NCI-H1417 (cell line): ENCODE measurements at places on chromosomes 13 and 19.

DNA sequence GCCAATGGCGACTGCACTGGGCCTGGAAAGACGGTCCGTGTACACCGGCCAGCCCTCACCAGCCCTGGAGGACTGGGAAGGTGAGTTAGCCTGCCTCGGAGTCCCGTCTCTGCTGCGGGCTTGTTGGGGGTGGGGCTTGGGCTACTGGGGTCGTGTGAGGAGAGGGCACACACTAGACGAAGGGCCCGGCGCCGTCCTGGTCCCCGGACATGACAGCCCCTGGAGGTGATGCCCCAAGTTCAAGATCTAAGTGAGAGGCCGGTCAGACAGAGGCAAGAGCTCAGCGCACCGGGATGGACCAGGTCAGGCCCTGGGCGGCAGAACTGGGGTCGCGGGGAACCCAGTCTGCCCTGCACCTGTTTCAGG is 1.6 kb downstream of the CILP2 start:
- no peak for DNase-seq

DNA sequence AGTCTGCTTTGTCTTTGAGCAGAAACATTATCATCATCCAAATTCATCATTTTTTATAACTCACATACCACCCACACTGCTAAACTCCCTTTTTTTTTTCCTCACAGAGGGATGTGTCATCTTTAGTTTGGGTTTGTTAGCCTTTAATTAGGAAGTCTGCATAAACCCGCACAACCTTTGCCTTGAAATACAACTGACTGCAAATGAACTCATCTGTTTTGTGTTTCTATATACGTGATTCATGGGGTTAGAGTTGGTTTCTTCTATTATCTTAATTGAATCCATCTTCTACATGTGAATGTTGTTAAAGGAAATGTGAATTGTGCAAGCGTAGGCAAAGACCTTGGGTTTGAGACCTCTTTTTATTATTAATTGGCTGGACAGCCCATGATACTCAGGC is 102.7 kb downstream of the SLAIN1 start:
- DNase-seq: no peak

GRCh38 chr13:42360046-42360574 is 88.2 kb downstream of the AKAP11 start:
- DNase-seq: no peak

GRCh38 chr13:98845742-98846141 is 93.3 kb upstream of the SLC15A1 start:
- no peak for DNase-seq

GRCh38 chr13:100825557-100825956 is 151.0 kb upstream of the TMTC4 start:
- no peak for DNase-seq

DNA sequence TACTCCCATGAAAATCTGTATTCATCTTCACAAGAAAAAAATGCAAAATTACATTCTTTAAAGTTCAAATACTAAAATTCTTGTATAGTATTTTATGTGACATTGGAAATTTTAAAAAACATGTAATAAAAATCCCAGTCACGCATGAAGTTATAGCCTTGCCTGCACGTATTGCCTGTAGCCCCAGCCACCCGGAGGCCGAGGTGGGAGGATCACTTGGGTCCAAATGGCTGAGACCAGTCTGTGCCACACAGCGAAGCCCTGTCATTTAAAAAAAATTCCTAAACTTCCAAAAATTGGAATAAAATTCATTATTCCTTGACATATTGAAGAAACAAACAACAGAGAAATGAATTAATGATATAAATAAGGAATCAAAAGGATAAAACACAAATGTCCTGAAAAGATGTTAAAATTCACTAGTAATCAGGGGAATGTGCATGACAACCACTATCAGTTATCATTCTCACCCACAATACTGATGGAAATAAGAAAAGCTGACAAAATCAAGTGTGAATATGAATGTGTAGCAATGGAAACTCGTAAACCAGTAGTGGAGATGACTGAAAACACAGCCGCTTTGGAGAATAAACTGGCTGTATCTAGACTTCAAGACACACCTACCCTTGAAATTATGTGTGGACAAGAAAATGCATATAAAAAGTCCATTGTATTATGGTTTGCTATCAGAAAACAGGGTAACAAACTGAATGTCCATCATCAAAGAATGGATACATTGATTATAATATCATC is 7.5 kb downstream of the CARD8 start:
- no peak for DNase-seq

DNA sequence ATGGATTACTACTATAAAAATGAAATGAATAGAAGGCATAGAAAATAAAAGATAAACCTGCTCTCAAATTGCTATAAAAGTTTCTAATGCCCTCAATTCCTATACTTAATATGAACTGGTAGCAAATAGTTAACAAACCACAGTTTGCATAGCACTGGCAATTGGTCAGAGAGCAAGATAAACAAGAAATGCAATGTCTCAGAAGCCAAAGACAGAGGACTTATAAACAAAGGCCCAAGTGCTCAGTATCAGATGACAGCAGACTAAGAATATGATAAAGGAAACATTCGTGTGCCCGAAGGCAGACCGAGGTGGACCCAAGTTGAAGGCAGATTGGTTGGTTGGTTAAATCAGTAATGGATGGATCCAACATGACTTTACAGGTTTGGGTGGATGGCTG is 50.6 kb downstream of the IPO5 start:
- no peak for DNase-seq

DNA sequence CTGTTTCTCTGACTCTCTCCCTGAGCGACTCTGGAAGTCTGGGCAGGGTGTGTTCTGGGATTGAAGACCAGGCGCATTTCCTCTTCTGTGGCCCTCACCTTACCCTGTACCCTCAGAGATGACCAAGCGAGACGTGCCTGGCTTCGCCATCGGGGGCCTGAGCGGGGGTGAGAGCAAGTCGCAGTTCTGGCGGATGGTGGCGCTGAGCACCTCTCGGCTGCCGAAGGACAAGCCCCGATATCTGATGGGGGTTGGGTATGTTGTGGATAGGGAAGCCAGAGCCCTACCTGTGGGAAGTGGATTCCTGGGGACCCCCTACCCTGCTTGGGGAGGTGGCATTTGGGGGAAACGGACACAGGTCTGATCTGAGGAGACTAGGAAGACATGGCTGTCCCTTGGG is 5.8 kb upstream of the DNM2 start:
- no peak for DNase-seq

DNA sequence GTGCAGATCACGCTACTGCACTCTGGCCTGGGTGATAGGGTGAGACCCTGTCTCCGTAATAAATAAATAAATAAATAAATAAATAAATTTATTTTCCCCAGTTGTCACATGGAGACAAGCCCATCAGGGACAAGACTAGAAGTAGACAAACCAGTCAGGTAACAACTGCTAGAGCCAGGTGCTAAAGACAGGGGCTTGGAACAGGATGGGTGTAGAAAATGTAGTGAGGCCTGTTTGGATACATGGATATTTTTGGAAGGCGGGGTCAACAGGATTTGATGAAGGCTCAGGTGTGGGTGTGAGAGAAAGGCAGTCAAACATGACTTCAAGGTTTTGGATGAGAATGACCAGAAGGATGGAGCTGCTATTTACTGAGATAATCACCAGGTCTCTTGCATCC is 27.7 kb upstream of the TPM4 start:
- no peak for DNase-seq

GRCh38 chr13:99258210-99258860 is at the start of gene GPR18:
Gene GPR18, minus strand, starts transcription at chr13:99258379. Its CDS starts 2,507 bp downstream, at chr13:99255872.
- DNase-seq: no peak

DNA sequence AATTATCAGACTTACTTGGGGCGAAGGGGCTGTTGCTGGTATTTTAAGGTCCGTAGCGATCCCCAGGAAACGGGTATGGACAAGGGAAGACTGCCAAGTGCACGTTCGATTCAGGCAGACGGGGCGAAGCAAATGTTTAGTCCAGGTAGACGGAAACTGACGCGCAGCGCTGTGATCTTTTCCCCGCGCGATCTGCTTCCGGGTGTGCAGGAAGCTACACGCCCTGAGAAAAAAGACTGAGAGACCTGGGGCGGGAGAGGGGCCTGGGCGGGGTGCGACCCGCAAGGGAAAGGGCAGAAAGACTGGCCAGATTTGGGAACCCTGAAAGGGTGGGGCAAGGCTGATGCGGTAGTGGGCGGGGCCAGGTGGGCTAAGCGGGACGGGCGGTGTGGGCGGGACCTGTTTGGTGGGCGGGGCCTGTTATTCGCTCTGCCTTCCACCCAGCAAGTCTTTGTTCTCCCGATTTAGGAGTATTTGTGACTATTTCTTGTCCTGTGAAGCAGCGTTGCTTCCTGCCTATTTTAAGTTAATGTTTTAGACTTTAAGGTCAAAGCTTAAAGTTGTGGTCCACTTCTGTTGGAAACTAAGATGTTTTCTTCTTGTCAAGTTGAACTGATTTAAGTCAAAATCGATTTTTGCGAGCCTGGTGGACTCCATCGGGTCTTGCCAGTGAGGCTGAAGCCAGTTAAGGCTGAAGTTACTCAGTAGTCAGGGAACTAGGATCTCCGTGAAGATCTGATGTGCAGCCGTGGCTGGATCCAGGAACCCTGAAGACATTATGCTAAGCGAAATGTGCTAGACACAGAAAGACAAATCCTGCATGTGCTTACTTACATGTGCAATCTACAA is at the start of gene ZNF836:
TSS of gene ZNF836 (minus strand) at position 301 of the 849 bp plus-strand sequence. CDS start 3,549 bp downstream, outside the sequence.
- peak; percentile 75 for DNase-seq

GRCh38 chr19:41566001-41566400 is 10.0 kb upstream of the CEACAM21 start:
- peak; percentile 15 for DNase-seq

DNA sequence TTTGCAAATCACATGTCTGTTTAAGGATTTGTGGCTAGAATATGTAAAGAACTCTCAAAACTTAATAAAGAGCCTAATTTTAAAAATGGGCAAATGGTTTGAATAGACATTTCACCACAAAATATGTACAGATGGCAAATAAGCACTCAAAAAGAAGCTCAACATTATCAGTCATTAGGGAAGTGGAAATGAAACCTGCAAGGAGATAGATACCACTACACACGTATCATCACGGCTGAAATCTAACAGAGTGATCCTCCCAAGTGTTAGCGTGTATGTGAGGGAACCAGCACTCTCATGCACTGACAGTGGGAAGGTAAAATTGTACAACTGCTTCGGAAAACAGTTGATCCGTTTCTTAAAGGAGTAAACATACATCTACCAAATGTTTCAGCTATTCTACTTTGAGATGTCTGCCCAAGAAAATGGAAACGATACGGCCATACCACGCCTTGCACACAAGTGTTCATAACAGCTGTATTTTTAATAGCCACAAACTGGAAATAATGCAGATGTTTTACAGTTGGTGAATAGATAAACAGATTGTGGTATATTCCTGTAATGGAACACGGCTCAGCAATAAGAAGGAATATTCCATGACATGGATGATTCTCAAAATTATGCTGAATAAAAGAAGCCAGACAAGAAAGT is 14.5 kb downstream of the ARHGEF7 start:
- DNase-seq: no peak

- peak; percentile 41 for DNase-seq
Measured at GRCh38 chr13:111315347-111315995, 5.0 kb upstream of the TEX29 start.

GRCh38 chr19:2546128-2547032 is 70.5 kb downstream of the GADD45B start:
- DNase-seq: peak; percentile 47

DNA sequence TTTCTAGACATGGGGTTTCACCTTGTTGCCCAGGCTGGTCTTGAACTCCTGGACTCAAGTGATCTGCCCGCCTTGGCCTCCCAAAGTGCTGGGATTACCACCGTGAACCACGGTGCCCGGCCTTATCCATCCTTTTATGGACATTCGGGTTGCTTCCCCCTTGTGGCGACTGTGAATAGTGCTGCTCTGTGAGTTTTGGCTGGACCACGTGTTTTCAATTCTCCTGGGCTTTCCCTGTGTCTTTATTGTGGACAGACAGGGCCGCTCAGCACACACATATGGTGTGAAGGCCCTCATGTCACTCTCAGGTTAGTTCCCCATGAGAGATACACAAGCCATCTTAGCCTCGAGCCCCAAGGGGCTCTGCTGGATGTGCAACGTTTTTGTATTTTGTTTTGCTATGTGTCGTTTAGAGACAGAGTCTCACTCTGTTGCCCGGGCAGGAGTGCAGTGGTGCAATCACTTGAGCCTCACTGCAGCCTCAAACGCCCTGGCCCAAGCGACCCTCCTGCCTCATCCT is 40.5 kb downstream of the MAU2 start:
- peak; percentile 86 for DNase-seq

DNA sequence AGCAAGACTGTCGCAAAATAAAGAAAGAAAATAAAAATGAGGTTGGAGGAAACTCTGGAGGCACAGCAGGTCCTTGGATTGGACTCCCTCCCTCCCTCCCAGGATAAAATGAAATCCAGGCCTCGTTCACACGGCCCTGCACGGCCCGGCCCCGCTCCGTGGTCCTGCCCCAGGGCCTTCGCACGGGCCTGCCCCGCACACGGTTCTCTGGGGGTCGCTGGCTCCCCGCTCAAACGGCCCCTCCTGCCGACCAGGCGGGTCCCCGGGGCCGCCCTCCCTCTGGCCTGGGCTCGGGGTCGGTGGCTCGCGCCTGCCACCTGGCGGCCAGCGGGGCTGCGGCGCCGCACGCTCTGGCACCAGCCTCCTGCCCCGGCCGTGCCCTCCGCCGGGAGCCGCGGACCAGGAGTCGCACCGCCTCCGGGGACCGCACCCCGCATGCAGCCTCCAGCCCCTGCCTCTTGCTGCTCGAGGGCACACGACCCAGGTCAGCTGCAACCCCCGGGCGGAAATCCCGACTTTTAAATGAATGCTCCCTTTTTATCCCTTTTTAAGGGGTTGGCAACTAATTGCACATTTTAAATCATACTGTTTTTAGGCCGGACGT is 1.5 kb upstream of the WDR18 start:
- DNase-seq: peak; percentile 89

DNA sequence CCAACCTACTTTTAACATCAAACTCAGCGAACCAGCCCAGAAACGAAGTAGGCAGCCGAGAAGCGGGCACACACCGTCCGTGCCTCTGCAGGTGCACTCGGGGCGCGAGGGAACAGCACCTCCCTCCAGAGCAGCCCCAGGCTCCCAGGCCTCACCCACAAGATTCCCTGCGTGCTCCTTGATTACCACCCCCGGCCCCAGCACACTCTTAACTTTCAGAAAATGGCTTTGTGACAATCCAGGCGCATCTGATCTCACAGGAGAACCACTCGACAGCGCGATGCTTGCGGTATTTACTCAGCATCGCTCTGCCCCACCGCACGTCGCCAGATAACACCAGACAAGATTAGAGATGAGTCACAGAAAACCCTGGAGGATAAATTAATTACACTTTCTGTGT is 134.9 kb upstream of the SPACA7 start:
- peak; percentile 38 for DNase-seq

- no peak for DNase-seq
Measured at GRCh38 chr19:58181902-58182576, 822 bp upstream of the ZNF274 start.

GRCh38 chr19:4049432-4049831 is 17.3 kb downstream of the ZBTB7A start:
- DNase-seq: no peak

DNA sequence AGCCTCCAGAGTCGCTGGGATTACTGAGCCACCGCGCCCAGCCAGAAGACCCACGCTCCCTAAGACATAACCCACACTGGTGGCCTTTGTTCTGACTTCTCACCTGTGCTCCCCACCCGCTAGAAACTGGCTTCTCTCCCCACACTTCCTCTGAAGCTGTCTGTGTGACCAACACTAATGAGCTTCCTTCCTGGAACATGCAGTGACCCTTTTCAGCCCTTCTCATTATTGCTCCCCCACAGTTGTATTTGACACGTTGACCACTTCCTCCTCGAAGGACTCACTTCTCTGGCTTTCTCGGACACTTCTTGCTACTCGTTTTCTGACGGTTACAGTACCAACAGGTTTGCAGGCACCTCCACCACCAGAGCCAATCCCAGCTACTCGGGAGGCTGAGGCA is 10.9 kb downstream of the NCR1 start:
- no peak for DNase-seq
